Right atrium auricular region (tissue), 2 donors: ENCODE measurements at places on chromosomes 1 and 21. TPM values are rescaled to one million over a fixed set of nuclear protein-coding genes. Genes with fewer than 3 reads are reported as not detected.

DNA sequence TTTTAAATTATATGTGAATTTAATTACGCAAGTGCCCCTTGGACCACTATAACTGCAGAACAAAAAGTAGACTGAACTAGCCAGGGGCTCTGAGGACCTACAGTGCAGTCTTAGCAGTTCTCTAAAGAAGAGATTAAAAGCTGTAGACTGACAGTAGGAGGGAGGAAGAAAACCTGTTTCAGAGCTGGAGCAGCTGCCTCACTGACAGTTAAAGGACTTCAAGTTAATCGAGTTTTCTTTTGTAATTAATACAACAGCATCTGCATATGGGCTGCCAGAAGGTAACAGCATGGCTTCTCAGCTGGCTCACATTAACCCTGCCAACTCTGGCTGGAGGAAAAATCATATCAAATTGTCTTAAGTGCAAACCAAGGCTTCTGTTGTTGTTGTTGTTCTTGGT, 19.9 kb downstream of the DSTYK start:
- DNase-seq: no peak

DNA sequence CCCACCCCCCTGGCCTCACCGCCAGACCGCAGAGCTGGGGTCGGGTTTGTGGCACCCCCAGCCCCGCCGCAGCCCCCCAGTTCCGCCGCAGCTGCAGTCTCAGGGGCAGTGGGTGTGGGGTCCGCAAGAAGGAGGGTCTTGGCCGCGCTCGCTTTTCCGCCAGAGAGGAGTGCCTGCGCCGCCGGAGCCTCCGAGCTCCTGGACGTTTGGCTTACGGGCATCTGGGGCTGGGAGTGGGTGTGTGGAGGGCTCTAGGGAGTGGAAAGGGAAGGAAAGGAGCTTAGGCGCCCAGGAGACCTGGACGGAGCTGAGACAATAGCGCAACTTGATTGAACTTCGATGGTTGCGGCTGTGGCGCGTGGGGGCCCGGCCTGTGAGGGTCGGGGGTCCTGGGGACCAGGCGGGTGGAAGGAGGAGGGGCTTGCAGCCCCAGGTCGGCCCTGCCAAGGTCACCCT, 88.8 kb upstream of the IPO9 start:
- no peak for DNase-seq

DNA sequence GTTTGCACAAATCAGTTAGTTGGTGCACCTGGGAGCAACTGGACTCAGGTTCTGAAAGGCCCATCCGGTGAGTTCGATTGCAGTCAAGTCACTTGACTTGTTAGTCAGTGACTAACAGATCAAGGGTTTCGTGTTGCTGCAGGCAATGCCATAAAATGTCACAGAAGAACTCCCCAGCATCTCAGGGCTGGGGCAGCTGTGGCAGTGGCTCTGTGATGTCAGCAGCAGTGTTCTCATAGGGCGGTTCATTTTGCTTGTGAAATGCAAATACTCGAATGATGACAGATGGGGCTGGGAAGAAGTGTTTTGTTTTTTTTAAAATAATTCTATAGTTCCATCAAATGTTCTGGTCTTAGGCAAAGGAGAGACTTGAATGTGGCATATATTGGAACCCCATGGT, 287.8 kb downstream of the LMX1A start:
- DNase-seq: no peak

DNA sequence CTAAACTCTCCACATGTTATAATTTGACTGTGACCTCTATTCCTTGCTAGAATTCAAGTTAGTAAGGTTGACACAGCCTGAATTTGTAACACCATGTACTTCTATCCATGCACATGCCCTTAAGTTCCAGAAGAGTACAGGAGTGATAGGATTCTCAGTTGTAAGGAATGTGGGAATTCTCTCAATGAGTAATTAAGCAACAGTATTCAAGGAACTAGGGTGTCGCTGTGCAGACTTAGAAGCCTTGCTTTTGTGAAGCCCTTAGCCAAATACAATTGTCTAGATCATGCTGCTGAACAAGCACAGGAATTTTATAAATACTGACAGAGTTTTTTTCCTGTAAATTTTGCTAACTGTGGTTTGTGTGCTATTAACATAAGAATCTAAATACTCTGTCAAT, 276.3 kb upstream of the PTBP2 start:
- DNase-seq: no peak

Gene OR2T33
- total RNA-seq: not detected

Gene SLC16A4
- total RNA-seq: 8.9 TPM
